Right hindlimb (tissue), 1 donor: ENCODE measurements at places on chromosomes 2 and 18.

DNA sequence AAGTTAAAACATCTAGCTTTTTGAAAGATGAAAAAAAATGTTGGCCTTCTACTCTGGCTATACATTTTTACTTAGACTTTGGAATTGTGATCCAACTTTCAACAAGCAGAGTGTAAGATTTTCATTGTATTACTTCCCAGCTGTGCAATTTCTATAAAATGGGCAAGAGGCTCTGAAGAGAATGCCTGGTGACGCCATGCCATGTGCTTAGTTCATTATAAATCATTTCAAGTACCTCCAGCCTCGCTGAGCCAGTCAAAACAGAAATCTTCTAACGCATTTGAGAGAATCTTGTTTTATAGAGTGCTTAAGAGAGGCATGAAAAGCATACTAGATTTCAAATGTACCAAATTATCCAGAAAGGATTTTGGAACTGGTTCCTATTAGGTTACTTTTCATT, 10.1 kb upstream of the STK17B start:
- DNase-seq, result no peak

DNA sequence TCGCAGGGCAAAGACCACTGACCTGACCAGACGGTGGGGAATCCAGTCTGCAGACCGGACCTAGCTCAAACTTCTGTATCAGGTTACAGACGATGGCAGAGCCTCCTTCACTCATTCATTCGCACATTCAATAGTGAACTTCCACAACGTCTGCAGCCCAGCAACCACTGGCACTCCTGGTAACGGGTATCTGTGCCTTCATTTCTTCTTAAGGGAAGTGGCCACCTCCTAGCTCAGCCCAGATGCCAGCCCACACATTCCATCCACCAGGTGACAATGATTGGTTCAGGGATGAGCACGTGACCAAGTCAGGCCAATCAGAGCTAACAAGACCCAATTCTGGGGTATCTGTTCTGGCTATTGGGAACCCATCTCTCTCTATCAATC, 15.9 kb upstream of the ARMC9 start:
- no peak for DNase-seq

DNA sequence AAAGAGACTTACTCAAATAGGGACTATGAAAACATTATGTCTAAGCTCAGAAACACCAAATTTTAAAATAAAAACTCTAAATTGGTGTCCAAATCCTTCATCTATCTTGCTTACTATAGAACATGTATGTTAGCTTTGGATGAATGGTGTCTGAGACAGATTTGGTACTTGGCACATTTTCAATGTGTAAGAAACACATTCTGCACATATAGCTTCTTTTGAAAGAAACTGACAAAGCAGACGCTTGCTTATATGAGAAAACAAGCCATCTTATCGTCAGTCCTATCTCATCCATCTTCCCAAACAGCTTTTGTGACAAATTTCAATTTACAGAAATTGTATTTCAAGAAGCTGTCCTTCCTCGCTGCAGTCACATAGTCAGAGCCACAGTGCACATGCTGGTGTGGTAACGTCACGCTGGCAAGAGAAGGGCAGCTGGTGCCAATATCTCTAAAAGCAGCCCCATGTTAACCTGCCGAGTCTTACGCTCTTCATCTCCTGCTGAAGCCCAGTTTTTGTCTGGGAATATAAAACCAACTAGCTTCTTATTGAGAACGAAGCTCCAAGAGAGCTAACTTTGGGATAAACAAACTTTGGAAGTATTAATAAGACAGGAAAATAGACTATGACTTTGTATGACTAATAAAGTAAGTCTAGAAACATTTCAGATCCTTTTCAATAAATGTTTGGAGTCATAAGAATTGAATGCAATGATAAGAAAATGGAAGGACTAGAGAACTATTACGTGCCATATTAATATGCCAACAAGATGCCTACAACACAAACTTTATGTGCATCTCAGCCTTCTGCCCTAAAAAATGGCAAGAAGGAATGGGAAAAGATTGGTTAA, 74.9 kb upstream of the TFCP2L1 start:
- DNase-seq, result no peak

DNA sequence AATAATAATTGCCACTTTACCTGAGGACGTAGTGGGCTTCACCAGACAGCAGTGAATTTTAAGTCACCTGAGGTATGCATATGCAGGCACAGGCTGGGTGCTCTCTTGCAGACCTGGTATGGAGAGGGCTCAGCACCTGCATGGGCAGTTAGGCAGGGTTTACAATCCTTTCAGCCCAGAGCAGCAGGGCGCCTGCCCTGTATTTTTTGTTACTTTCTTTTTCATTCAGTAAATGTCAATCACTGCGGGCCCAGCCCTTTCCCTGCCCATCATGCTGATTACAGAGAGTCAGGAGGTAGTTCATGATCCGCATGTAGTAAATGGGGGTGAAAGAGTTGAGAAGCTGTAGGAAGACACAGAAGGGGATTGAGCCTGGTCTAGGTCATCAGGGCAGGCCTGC, 147.0 kb upstream of the ALPP start:
- DNase-seq, result no peak

- no peak for DNase-seq
Observed at GRCh38 chr2:191514613-191515012, 163.3 kb upstream of the NABP1 start.

DNA sequence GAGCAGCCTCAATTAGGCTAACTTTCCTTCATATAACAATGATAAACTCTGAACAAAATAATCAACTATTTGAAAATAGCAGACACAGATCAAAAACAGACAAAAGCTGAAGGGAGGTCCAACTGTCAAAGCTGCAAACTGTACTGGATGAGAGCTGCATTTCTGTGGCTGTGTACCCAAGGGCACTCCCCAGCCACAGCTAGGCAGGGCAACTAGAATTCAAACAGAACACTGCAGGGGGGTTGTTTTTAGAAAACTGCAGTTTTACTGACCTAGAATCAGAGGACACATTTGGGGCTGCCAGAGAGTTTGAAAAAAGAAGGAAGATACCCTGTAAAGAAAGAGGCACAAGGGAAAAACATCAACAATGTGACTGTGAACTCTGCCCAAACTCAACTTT, 56.8 kb downstream of the SMAD2 start:
- DNase-seq, result no peak
